ENCODE measurements at places on chromosomes 5 and 9.

- DNase-seq: no peak
Measured at GRCh38 chr9:93299418-93300174, 115.7 kb downstream of the WNK2 start.

GRCh38 chr5:73565969-73566547 is 515 bp downstream of the UTP15 start:
- DNase-seq: no peak

- DNase-seq: no peak
Measured at GRCh38 chr5:171422495-171422894, 3.0 kb downstream of the FGF18 start.

DNA sequence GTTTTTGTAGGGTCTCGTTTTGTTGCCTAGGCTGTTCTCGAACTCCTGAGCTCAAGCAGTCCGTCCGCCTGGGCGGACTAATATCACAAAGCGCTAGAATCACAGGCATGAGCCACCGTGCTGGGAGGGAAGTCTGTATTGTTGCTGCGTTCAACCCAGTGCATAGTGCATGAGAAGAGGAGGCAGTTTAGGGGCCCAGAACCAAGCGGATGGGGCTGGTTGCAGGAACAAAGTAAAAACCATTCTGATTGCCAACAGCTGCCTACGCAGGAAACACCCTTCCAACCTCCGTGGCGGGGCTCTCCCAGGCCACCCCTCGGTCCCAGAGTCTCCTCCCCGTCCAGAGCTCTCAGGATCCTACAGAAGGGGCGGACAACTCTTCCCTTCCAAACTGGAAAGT is 87.1 kb downstream of the ANXA2R start:
- DNase-seq: no peak

- no peak for DNase-seq
Measured at GRCh38 chr5:10172247-10172646, 77.4 kb downstream of the ATPSCKMT start.

- DNase-seq: no peak
Measured at GRCh38 chr5:158722940-158723339, 376.8 kb downstream of the EBF1 start.

- no peak for DNase-seq
Measured at GRCh38 chr5:166991601-166992000, 1299.8 kb upstream of the WWC1 start.

DNA sequence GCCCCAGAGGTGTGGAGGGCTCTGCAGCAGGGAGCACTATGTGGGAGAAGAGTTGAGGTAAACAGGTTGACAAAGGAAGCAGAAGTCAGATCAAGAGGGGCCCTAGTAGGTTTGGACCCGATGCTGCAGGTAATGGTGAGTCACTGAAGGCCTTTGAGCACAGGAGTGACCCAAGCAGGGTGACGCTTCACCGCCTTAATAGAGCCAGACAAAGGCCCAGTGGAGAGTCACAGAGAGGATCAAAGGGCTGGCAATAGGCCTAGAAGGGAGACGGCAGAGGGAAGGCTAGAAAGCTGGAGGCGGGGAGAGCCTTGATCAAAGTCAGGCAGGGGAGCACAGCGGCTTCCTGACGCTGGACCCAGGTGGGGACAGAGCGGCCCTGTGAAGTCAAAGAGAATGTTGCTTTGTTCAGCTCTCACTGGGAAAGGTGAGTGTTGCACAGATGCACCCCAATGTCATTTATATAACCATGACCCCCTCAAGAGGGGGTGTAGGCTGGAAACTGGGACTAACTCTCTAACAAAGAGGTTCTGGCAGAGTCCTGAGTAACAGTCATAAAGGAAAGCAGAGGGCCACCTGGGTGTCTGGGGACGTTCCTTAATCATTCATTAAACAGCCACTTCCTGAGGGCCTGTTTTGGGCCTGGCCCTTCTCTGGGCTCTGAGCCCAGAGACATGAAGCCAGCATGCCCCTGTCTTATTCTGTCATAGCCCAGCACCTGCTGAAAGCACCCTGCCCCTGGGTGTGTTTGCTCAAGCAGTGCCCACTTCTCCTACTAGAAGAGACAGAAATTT is 9.8 kb upstream of the CPLX2 start:
- no peak for DNase-seq

- DNase-seq: no peak
Measured at GRCh38 chr9:6072453-6072852, 57.0 kb upstream of the RANBP6 start.

DNA sequence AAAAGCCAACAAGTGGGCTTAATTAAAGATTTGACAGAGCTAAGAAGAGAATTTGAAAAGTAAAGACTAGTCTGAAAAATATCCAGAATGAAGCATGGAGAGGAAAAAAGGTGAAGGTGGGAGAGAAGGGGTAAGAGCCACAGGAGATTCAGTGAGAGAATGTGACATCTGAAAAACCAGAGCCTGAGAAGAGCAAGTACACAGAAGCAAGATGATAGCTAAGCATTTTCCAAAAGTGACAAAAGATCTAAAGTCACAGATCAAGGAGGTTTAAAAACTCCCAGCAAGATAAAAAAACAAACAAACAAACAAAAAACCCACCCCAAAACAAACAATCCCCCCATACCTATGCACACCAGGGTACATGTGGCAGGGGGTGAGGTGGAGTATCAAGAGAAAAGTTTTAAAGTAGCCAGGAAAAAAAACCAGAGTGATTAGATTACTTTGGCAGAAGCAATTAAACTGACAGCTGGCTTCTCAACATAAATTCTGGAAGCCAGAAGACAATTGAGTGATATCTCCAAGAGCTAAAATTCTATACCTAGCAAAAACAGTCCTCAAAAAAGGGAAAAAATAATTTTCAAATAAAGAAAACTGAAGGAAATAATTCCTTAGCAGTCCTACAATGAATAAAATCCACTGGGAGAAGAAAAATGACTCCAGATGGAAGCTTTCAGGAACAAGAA is 111.4 kb downstream of the RAPGEF6 start:
- no peak for DNase-seq

Measured in ureter (tissue), 1 donor.